ENCODE measurements at places on chromosomes 2 and 18.

- no peak for DNase-seq
Measured at GRCh38 chr2:223976635-223977226, 19.5 kb downstream of the MRPL44 start.

DNA sequence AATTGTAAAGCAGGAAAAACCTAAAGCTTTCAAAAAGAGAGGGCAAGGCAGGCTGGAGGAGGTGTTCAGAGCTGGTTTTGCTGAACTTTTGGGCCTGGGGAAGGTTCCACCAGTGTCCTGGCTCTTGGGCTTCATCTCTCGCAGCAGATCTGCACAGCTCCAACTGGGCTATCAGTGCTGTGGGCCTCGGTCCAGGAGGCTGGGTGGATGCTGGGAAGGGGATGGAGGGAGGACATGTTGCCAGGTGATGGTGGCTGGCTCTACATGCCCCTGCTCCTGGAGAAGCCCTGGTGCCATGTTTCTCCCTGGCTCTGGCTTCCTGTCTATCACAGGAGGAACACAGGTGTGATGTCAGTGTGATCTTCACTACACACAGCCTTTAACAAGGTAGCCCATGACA is 187.1 kb downstream of the SH3RF3 start:
- DNase-seq: no peak

DNA sequence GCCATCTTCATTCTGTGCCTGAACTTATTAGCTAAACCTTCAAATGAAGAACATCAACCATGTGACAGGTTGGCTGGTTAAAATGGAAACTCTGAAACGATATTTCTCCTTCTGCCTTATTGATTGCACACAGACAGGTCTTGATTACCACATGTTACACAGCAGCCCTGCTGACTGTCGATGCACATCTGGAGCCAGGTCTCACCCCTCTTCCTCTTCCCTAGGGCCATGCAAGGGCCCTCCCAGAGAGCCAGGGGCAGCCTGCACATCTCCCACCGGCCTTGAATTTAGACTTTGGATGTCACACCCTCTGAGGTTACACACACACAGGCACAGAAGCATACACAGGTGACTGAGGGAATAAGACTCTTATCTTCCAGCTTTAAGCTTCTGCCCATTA is 45.1 kb downstream of the TMEM178A start:
- DNase-seq: no peak

DNA sequence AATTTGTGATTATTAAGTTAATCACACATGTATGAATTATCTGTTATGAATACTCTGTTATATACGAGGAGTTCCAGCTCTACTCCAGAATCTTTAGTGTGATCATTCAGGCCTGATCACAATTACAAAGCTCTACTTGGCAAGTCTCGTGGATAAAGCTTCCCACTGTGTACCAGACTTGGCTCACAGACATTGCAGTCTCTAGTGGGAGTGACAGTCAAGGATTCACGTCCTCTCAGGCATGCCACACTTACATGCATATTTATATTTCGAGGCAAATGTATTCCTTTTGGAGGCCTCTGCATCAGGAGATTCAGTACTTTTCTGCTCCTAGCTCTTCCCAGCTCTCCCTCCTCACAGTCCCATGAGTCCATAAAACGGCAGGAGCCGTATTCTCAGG is 403.4 kb upstream of the CDH7 start:
- DNase-seq: no peak

DNA sequence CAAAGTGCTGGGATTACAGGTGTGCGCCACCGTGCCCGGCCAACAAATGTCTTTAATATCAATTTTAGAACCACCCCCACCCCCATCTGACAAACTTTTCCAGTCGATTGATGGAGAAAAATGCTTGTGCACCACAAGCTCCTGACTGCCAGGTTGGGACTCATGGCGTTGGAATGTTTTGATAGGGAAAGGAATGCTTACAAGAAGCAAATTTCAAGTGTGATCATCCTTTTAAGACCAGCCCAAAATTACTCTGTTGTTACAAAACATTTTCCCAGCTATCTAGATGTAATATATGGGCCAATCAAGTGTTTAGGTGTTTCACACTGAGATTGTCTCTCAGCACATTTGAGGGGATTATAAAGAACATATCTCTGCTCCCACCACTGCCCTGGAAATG is 45.2 kb downstream of the UBXN4 start:
- DNase-seq: no peak

- DNase-seq: no peak
Measured at GRCh38 chr2:186624276-186624675, 34.4 kb downstream of the ITGAV start.

DNA sequence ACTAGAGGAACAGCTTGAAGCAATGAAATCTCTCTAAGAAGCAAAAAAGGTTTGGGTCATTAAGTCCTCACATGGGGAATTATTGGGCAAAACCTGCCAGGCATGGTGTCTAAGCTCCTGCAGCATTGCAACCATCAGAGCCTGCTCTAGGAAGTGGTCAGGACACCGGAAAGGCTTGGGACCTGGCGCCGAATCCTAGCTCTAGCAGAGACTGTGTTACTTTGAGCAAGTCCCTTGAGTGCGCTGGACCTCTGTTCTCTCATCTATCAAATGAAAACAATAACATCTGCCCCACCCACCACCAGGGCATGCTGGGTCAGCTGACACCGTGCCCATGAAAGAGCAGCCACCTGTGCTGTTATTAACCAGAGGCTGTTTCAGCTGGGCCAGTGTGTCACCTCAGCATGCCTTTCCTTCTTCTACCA is 6.3 kb downstream of the TMEM127 start:
- DNase-seq: no peak

DNA sequence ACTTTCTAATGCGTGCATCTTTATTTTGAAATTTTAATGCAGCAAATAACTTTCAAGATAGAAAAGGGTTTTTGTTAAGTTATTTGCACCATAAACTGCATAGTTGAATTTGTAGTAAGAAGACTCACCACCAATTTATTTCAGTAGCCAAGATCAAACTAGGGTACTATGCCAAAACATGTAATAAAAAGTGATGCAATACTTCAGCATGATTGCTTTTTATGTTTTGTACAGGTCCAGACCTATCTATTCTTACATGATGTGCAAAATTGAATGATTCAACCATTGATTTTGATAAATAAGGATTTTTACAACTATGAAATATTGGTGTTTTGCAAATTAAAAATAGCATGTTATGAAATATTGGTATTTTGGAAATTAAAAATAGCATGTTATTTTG is 26.7 kb downstream of the AGPS start:
- no peak for DNase-seq

- no peak for DNase-seq
Measured at GRCh38 chr2:217807025-217807424, 195.8 kb downstream of the TNS1 start.

GRCh38 chr18:56831988-56832387 is 180.8 kb downstream of the WDR7 start:
- no peak for DNase-seq

GRCh38 chr2:23681356-23682140 is 245.4 kb downstream of the ATAD2B start:
- no peak for DNase-seq

DNA sequence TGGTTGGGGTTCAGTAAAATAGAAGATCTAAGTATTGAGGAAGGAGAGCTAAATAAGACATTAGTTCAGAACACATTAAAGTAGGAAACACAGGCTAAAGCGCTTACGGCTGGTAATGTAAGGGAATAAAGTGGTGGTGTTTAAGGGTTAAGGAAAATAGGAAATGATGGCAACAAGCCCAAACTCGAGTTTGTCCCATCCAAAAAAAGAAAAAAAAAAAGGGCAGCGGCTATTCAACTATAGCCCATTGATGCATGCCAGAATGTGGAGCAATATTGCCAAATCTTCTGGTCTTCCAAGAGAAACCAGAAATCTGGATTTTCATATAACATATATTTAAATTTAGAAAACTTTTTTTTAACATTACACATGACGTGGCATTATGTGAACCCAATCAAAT is 161.0 kb downstream of the ARHGAP15 start:
- DNase-seq: no peak

- DNase-seq: no peak
Measured at GRCh38 chr18:61335684-61336555, 2.7 kb downstream of the CDH20 start.

DNA sequence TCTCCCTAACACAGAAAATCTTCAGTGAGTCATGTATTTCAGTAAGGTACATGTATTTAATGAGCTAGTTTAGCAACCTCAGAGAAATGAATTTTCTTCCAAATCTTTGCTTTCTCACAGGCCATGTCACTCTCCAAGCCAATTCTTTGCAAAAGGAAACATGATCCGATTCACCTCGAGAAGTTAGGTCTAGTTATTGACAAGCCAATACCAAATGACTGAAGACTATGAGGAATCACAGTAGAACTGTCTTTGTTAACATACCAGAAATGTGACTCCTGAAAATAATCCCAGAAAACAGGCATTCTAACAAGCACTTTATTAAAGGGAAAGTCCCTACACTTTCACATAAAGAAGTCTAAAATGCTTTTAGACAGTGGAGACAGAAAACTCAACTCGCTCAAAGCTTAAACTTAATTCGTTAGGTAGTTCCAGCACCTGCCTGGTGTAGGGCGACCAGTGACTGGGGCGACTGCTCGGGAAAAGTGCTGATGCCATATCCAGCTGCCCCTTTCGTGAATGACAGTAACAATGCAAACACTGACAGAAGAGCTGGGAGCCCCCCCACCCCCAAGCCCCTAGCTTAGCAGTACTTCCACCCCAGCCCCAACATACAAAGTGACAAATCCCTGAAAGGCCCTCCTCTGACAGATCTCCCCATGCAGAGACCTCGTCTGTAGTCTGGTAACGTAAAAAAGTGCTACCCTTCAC is 1.8 kb downstream of the MEMO1 start:
- DNase-seq: peak; percentile 8

- no peak for DNase-seq
Measured at GRCh38 chr2:10221976-10222870, 80.5 kb upstream of the HPCAL1 start.

- no peak for DNase-seq
Measured at GRCh38 chr2:153101187-153101586, 377.4 kb downstream of the RPRM start.

DNA sequence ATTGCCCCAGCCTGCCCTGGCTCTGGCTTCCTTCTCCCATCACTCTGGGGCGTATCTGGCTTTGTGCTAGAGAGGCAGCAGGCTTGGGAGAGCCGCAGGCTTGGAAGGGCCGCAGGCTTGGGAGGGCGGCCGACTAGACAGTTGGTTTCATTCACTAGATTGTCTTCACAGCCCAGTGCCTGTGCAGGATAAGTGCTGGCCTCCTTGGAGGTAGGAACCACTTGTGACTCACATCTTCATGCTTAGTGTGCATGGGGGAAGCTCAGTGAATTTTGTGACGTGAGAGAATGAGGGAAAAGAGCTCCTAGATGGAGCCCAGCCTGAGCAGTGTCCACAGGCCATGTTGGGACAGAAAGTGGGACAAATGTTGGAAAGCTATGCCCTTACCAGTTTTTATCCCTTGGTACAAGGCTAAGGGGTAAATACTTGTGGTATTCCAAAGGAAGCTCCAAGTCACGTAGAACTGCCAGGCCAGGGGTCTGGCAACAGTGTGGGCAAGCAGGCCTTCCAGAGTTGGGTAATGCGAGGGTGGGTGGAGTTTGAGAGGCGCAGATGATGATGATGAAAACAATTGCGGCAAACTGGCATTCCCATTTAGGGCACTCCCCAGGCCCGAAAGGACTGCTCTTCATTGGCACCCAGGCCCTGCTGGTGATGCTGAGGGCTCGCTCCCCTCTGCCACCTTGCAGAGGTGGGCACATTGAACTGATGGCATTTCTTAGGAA is 100.1 kb downstream of the DDX1 start:
- DNase-seq: no peak

DNA sequence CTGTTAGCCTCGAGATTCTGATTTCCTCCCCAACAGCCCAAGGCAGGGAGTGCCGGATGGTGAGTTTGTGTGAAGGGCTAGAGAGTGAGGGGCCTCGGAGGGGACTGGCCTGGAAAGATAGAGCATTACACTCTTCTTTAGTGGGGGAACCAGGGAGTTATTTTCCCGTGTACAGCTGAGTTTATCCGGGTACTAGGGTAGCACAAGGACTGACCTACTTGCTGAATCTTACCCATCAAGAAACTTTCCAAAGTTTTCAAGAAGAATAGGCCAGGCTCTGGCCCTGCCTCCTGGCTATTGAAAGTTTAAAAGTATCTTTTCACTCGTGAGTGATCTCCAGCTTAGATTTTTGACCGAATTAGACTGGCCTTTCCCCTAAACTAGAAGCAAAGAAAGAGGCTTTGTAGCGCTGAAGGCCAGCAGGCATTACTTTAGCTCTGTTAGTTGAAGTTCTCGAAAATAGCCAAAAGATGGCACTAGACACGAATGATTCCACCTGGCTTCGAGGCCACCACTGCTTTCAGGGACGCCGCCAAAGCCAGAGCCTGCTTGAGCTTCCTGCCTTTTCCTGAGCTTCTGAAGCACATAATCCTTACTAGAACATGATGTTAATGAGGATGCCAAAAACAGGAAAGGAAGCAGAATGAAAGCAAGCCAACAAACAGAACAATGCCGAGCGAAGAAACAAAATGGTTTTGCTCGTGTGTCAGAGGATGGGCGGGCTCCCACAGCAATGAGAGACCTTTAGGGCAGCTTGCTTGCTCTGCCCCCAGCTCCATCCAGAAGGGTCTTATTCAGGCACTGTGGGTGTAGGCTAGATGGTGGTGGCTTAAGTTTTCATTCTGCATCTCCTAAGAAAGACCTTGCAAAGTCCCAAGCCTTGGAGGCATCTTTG is 55.8 kb downstream of the TSN start:
- no peak for DNase-seq

GRCh38 chr2:172464400-172465129 is 37.2 kb downstream of the ITGA6 start:
- no peak for DNase-seq

DNA sequence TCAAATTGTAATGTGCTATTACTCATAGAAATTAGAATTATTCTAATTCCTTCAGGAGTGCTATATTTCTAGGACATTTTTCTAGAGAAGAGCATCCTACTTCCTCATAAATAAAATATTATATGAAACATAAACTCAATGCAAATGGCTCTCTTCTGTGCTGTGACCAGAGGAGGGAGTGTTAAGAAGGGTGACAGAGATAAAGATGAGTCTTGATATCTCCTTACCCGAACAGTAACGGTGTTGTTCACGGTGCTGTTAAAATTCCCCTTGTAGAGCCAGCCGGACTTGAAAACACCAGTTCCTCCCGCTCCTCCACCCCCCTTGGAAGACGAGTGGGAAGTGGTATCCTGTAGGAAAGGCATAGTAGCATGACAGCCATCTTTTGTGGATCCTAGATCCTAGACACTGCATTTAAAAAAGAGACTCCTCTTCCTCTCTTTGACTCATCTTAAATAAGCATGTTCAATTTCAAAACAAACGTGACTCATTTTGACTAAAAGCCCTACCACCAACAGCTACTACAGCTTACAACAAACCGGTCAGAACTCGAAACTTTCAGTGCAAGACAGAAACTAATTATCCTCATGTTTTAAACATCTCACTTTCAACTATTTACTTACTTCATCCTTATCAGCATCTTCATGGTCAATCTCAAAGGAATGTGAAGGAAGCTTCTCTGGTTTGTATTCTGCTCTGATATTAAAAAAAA is 156.3 kb downstream of the DOCK10 start:
- DNase-seq: no peak

- DNase-seq: no peak
Measured at GRCh38 chr2:146950911-146951310, 893.9 kb upstream of the ACVR2A start.

GRCh38 chr2:48114256-48114655 is 208.0 kb upstream of the FBXO11 start:
- DNase-seq: peak; percentile 65

- no peak for DNase-seq
Measured at GRCh38 chr18:56487801-56488200, 150.6 kb downstream of the TXNL1 start.

GRCh38 chr2:28588292-28588670 is 92.4 kb downstream of the PLB1 start:
- no peak for DNase-seq

GRCh38 chr2:200296118-200296517 is 10.4 kb upstream of the SPATS2L start:
- DNase-seq: no peak
